CD14-positive monocyte (primary cell): ENCODE measurements at places on chromosomes 1 and 21. TPM values are rescaled to one million over a fixed set of nuclear protein-coding genes. Genes with fewer than 3 reads are reported as not detected.

GRCh38 chr1:41907446-41907845, 11.3 kb downstream of the HIVEP3 start:
- no peak overlapping the region for H3K27ac ChIP-seq
- H3K4me1 ChIP-seq: no peaks in the 10 kb centered on the region
- H3K27me3 ChIP-seq: no peaks in the 10 kb centered on the region
- no peak overlapping the region for H3K4me3 ChIP-seq

- H3K27me3 ChIP-seq: no peaks in the 10 kb centered on the region
- H3K4me3 ChIP-seq: no peak overlapping the region
- H3K36me3 ChIP-seq: no peaks in the 10 kb centered on the region
- H3K27ac ChIP-seq: no peak overlapping the region
- H3K4me1 ChIP-seq: peaks cover 60% of the 10 kb centered on the region
These were observed 67.9 kb upstream of the EFHD2 start for GRCh38 chr1:15341634-15342407.

- no peak overlapping the region for H3K27ac ChIP-seq
- H3K4me3 ChIP-seq: no peak overlapping the region
- no peaks in the 10 kb centered on the region for H3K36me3 ChIP-seq
These were observed 389.7 kb upstream of the RUNX1 start for GRCh38 chr21:35438643-35439404.

DNA sequence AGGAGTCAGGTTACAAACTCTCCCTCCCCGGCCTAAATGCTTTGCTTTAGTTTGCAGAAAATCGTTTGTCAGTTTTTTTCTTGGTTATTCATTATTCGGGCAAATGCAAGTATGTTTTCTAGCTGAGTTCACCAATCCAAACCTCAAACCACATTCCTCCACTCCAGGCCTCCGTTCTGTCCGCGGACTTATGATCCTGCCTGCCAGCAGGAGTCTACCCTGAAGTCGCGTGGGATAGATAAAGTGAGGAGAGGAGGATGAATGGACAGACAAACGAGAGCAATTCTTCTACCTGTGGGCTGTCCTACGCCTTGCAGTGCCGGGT, 1.3 kb downstream of the ADAMTS1 start:
- no peak overlapping the region for H3K27ac ChIP-seq
- peaks cover 41% of the 10 kb centered on the region for H3K4me1 ChIP-seq
- no peak for DNase-seq
- H3K4me3 ChIP-seq: peak overlapping the region; percentile 59
- H3K27me3 ChIP-seq: peaks cover 59% of the 10 kb centered on the region

- no peaks in the 10 kb centered on the region for H3K27me3 ChIP-seq
- no peak overlapping the region for H3K4me3 ChIP-seq
- no peaks in the 10 kb centered on the region for H3K4me1 ChIP-seq
- no peaks in the 10 kb centered on the region for H3K36me3 ChIP-seq
- no peak for DNase-seq
- H3K27ac ChIP-seq: no peak overlapping the region
These were observed 91.2 kb downstream of the KCNK1 start for GRCh38 chr1:233704898-233705723.

- peaks cover 43% of the 10 kb centered on the region for H3K36me3 ChIP-seq
- no peak overlapping the region for H3K27ac ChIP-seq
- DNase-seq: no peak
These were observed 25.8 kb downstream of the TRIM62 start for GRCh38 chr1:33155877-33156538.

GRCh38 chr1:52348704-52349300, 17.2 kb downstream of the CC2D1B start:
- no peak for DNase-seq
- no peaks in the 10 kb centered on the region for H3K27me3 ChIP-seq
- no peak overlapping the region for H3K27ac ChIP-seq
- peaks cover 34% of the 10 kb centered on the region for H3K36me3 ChIP-seq
- no peak overlapping the region for H3K4me3 ChIP-seq

- H3K36me3 ChIP-seq: no peaks in the 10 kb centered on the region
- no peaks in the 10 kb centered on the region for H3K4me1 ChIP-seq
- no peak overlapping the region for H3K4me3 ChIP-seq
- H3K27me3 ChIP-seq: no peaks in the 10 kb centered on the region
- no peak overlapping the region for H3K27ac ChIP-seq
- no peak for DNase-seq
These were observed 42.6 kb downstream of the KCNJ6 start for GRCh38 chr21:37873655-37874054.

GRCh38 chr1:243796016-243796415, 54.0 kb downstream of the AKT3 start:
- H3K36me3 ChIP-seq: no peaks in the 10 kb centered on the region
- H3K4me3 ChIP-seq: no peak overlapping the region
- H3K27ac ChIP-seq: no peak overlapping the region
- H3K27me3 ChIP-seq: no peaks in the 10 kb centered on the region
- no peaks in the 10 kb centered on the region for H3K4me1 ChIP-seq

The CFH gene
- 0.36 TPM for polyA plus RNA-seq

The ELAPOR1 gene
- polyA plus RNA-seq: not detected

The MPZ gene
- not detected for polyA plus RNA-seq

The FAM78B gene
- not detected in 2 replicates for polyA plus RNA-seq

The REN gene
- polyA plus RNA-seq: not detected
